ENCODE measurements at places on chromosomes 12 and 14. TPM values are rescaled to one million over a fixed set of nuclear protein-coding genes. Genes with fewer than 3 reads are reported as not detected.

HSPA2 gene
- 412 TPM for total RNA-seq

PTPRR gene
- total RNA-seq: 17.3 TPM

DNA sequence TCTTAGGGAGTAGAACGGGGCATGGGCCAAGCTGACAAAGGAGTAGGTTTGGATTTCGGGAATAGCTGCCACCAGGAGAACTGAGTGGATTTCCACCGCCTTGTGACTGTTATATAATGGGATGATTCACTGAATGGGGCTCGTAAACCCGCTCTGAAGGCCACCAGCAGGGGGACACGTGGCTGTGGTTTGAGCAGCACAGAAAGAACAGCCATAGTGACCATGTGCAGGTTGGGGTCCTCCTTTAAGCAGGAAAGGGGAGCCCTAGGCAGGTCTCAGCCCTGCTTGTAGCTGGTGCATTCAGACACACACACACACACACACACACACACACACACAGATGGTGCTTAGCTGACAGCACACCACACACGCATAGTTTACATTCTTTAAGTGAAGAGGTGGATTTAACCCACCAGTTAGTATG is 8.6 kb upstream of the ASB2 start:
- peak; percentile 70 for DNase-seq

DNA sequence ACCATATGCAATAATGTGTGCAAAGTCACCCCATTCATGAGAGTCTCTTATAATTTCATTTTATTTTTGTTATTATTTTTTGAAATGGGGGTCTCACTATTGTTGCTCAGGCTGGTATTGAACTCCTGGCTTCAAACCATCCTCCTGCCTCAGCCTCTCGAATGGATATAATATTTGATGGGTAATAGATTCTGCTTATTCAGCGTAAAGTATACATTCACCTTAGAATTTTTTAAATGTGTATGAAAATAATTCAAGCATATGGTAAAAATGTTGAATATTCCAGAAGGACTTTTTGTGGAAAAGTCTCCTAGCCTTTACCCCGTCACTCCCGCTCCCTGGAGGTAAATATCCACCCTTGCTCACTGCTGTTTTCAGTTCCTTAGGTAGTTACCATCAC is 23.4 kb upstream of the SSPN start:
- DNase-seq: no peak

GRCh38 chr14:35405304-35405996 is 901 bp upstream of the NFKBIA start:
- no peak for DNase-seq

DNA sequence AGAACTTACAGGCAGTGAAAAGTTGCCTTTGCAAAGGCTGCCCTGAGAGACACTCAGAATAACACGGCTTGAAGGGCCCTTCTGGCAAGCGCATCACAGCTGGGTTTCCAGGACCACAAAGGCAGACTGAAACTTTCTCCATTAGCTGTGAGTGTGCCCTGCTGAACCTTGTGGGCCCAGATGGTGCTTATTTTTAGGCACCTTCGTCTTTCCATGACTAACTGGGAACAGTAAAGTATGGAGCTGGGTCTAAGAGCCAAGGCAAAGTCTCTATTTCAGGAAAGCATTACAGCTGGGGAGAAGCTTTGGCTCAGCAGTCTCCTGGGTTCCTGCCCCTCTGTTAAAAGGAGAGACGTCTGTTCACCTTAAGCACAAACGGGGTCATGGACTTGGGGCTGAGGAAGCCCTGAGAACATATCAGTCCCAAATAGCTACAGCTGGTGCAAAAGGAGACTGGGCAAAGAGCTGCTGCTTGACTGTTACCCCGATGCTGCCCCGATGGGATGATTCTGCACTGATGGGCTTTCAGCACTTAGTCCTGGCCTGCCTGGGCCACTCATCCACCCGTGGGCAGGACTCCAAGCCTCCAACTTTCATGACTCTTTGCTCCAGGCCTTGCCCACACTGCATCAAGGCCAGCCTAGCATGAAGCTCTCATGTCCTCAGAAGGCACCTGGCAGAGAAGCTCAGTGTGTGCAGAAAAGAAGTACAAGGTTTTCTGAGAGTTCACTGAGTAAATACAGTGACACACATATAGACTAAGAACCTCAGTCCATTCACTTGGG is 248.3 kb downstream of the PHLDA1 start:
- no peak for DNase-seq

LBHD2 gene
- total RNA-seq: not detected

DNA sequence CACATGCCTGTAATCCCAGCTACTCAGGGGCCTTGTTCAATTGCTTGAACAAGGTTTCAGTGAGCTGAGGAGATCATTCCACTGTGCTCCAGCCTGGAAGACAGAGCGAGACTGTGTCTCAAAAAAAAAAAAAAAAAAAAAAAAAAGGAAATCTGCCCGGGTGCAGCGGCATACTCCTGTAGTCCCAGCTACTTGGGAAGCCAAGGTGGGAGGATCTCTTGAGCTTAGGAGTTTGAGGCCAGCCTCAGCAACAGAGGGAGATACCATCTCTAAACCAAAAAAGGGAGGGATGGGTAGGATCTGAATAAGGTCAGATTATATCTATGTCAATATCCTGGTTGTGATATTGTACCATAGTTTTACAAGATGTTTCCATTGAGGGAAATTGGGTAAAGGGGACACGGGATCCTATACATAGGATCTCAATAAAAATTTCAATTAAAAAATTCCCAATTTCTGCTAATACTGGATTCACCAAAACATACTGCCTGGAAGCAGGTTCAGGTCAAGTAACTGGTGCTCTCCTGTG is 76.4 kb downstream of the BORCS5 start:
- DNase-seq: no peak

C14orf180 gene
- 5.1 TPM for total RNA-seq

BMAL2 gene
- total RNA-seq: 22.4 TPM

- peak; percentile 81 for DNase-seq
Observed at GRCh38 chr12:2319737-2320506, 267.1 kb downstream of the CACNA1C start.

DNA sequence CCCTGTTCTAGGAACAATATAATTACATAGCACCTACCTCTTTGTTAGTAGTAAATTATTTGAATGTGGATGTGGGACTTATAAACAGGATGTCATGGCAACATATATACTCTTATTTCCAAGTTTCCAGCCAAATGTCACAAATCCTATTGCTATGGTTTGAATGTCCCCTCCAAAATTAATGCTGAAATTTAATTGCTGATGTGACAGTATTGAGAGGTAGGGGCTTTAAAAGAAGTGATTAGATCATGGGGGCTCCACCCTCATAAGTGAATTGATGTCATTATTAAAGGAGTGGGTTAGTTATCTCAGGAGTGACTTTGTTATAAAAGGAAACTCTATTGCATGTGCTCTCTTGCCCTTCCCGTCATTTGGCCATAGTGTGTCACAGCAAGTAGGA is 164.2 kb upstream of the ATF7IP start:
- DNase-seq: no peak

GRCh38 chr12:55942055-55942454 is 11.1 kb downstream of the DGKA start:
- no peak for DNase-seq

All from umbilical cord (tissue), 2 donors.